ENCODE measurements at places on chromosomes 1 and 21.

DNA sequence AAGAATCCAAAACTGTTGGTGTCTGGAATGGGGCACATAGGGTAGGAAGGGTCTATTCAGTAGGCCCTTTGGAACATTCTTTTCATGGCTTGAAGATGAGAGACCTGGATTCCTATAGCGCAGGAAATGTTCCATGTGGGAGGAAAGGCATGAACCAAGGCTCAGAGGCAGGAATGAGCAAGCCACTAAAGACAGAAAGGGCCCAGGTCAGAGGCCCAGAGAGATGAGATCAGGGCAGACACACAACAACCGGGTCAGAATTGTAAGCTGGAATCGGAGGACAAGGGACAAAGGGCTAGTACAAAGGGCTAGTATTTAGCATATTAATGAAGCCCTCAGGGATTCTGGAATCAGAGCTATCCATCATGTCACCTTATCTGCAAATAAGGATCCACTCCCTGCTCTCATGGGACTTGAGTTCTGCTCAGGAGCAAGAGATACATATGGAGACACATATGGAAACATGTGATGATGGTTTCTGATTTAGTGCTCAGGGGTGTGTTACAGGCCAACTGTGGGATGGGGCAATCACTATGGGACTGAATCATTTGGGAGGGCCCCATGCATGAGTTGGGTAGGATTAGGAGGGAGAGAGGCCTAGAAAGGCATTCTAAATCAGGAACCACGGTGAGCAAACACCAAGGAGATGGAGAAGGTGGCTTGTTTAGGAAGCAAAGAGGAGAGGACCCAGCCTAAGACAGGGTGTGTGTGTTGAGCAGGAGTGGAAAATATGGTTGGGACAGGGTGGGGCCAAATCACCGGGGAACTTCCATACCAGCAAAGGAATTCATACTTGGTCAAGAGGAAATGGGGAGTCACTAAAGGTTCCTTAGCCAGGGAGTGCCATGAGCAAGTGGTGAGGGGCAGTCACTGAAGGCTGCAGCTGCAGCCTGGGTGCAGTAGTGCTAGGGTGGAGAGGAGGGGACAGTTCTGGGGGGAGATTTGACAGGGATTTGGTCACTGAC is 8.6 kb downstream of the NECTIN4 start:
- no peak for DNase-seq

DNA sequence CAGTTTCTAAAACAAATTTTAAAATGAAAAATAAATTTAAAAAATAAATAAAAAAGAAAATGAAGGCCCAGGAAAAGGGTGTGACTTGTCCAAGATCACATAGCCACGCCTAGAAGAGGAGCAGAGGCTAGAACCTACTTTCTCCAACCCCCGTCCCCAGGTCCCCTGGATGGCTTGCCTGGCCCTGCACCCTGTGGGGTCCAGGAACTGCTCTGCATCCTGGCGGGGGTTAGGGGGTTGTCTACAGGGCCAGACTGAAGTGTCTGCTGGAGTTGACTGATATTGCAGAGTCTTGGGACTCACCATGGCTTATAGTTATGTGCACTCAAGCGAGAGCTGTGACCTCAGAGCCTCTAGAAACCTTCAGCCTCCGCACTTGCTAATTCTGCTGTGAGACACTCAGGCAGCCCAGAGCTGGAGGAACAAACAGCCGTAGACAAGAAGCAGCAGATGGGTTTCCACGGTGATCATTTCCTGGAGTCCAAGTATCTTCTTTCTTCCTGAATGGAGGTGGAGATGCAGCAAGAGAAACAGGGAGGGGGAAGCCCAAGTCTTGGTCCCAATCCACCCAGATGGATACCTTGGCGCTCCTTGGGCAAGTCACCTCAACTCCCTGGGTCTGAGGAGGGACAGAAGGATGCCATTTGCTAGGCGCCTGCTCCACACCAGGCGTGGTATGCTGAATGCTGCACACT is 5.2 kb upstream of the EXTL1 start:
- DNase-seq, result no peak

GRCh38 chr21:39150877-39151276 is 32.4 kb downstream of the PSMG1 start:
- DNase-seq, result no peak

DNA sequence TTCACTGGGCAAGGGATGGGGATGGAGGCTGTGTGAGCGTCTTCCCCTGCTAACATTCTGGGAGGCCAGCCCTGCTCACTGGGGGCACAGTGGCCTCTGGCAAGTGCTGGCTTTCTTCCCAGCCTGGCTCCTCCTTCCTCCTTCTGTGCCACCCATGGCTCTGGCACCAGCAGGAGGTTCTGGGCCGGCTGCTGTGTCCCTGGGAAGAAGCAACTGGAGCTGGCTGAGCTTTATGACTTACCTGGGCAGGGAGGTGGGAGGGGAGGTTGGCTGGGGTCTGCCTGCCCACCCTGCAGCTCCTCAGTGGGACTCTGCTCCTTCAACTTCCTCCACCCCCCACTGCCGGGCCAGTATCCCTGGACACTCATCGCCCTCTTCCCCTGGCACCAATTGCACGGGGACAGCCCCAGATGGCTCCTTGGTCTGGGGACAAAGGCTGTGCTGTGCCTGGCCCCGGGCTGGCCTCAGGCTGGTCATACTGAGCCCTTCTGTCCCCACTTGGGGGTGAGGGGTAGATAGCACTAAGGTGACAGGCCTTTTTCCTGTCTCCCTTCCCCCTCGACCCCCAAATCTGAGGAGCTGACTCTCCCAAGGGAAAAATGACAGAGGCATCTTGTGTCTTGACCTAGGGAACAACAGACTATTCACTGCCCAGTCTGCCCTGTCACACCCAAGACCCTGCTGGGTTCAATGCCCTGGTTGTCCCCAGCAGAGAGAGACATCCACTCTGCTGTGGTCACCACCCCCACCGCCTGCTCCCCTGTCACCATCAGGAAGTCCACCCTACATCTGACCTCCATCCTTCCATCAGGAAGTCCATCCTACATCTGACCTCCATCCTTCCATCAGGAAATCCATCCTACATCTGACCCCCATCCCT is 14.4 kb downstream of the CDK18 start:
- DNase-seq, result no peak

DNA sequence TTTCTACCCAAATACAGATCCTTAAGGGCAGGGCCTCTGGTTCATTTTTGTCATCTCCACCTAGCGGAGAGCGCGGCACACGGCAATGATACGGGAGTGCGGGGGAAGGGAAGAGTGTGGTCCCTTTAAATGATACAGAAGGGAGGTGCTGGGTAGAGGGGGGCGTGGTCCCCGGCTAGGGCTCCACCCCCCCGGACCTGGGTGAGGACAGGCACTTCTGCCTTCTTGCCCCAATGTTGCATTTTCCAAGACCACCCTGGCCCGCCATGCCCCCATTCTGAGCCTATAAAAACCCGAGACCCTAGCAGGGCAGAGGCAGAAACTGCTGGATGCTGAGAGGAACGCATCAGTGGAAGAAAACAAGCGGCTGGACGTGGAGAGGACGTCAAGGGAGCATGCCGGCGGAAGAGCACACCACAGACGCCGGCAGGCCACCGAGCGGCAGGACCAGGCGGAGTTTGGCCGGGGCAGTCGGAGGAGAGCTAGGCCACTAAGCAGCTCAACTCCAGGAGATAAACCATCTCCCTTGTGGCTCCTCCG is 30.0 kb downstream of the LRRC3 start:
- DNase-seq, result no peak

DNA sequence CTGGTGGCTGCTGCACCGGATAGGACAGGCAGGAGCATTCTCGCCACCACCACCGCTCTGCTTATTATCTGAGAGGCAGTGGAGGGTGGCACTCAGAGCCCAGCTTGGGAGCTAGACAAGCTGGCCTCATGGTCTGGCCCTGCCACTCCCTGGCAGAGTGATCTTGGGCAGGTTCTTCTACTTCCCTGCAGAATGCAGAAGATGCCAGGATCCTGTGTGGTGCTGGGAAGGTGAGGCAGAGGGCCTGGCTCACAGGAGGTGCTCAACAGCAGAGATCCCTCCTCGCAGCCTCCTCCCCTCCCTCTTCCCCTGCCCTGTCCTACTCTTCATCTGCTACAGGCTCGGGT is 60.4 kb downstream of the ARHGEF10L start:
- no peak for DNase-seq

GRCh38 chr1:91546876-91547275 is 46.2 kb downstream of the CDC7 start:
- DNase-seq, result no peak

DNA sequence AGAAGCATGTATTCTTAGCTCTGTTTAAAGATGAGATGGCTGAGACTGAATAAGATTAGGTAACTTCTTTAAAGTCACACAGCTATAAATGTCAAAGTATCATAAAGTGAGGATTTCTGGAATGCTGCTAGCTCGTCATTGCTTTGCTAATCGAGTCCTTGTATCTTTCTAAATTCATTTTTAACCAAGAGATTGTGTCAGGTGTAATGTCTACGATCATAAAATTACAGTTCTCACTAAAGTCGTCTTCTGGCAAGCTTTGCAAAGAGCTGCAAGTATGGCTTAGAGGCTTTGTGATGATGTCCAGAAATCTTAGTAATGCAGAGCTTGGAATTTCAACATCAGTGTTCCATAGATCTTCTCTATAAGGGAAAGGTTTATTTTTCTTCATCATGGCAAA is 569.8 kb downstream of the LMO4 start:
- DNase-seq, result no peak

GRCh38 chr1:202952818-202953217 is 5.3 kb downstream of the ADIPOR1 start:
- peak; percentile 92 for DNase-seq

DNA sequence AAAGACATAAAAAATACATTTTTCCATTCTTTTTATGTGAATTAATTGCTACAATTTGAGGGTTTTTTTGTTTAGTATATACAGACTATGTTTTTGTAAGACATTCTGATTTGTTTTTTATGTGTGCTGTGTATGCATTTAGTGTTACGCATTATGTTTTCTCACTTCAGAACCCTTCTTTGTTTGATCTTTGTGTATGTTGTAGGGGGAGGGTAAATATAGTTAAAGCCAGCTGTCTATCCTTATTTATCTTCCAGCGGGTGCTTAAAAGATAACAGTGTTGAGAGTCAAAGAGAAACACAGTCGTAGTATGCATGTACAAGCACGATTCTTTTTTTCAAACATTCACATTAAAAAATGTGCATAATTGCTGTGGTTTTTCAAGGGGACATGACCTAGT is 97.5 kb upstream of the KIAA1614 start:
- DNase-seq, result no peak

- DNase-seq, result peak; percentile 83
Observed at GRCh38 chr1:26177182-26177684, at the start of gene CNKSR1. CNKSR1 (plus strand) TSS chr1:26177491; CDS start chr1:26177548, 57 bp downstream.

DNA sequence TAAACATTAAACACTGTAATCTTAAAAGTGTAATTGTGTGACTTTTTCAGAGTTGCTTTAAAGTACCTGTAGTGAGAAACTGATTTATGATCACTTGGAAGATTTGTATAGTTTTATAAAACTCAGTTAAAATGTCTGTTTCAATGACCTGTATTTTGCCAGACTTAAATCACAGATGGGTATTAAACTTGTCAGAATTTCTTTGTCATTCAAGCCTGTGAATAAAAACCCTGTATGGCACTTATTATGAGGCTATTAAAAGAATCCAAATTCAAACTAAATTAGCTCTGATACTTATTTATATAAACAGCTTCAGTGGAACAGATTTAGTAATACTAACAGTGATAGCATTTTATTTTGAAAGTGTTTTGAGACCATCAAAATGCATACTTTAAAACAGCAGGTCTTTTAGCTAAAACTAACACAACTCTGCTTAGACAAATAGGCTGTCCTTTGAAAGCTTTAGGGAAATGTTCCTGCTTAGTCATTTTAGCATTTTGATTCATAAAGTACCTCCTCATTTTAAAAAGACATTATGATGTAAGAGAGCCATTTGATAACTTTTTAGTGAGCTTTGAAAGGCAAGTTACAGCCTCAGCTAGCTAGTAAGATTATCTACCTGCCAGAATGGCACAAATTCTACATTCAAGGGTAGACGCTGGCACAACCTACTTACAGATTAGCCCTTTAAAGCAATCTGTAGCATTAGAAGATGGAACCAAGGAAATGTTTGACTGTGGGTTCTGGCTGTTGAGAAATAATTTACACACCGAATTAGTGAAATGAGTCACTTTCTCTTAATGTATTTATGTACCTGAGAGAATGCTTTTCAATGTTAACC is 9.4 kb downstream of the SOD1 start:
- no peak for DNase-seq

GRCh38 chr1:2982615-2983318 is 38.5 kb upstream of the ACTRT2 start:
- no peak for DNase-seq

DNA sequence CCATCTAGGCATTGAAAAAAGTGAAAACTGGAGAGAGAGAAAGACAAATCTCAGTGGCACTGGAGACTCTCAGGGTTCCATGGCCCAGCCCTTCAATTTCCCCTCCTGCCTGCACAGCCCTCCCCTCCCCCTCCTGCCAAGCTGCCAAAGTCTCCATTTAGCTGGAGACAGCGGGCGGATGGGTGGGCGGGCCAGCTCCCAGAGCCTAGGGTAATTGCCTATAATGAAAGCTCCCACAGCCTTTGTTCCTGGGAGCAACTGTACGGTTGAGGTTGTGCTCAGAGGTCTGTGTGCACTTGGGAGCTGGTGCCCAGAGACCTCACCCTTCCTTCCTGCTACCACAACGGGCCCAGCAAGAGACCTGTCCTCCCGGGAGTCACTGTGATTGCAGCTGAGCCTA is 89.6 kb downstream of the NAV1 start:
- DNase-seq, result no peak
